ENCODE measurements at places on chromosomes 6 and 20.

- DNase-seq, result no peak
These were observed 196.1 kb downstream of the LRFN2 start for GRCh38 chr6:40391086-40391485.

- peak; percentile 39 for DNase-seq
These were observed 21.9 kb downstream of the MYH7B start for GRCh38 chr20:34977365-34978091.

GRCh38 chr20:48523191-48523995 is 304.4 kb downstream of the PREX1 start:
- peak; percentile 55 for DNase-seq

DNA sequence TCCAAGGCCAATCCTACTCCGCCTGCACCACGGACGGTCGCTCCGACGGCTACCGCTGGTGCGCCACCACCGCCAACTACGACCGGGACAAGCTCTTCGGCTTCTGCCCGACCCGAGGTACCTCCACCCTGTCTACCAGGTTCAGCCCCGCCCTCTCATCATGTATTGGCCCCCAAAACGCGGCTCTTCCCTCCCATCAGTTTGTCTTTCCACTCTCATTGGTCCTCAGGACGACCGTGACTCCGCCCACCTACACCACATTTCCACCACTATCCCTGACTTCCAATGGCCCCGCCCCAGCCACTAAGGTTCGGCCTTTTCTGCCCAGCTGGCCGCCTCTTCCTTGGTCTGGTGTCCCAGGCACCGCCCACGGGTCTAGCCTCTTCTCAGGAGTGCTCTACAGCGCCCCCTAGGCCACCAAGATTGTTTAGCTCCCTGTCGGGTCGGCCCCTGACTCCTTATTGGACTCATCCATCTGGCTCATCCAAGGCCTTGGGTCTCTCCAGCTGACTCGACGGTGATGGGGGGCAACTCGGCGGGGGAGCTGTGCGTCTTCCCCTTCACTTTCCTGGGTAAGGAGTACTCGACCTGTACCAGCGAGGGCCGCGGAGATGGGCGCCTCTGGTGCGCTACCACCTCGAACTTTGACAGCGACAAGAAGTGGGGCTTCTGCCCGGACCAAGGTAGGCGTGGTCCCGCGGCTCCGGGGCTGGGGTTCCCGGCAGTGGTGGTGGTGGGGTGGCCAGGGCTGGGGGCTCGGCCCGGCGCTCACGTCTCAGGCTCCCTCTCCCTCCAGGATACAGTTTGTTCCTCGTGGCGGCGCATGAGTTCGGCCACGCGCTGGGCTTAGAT is 3.1 kb downstream of the MMP9 start:
- no peak for DNase-seq

DNA sequence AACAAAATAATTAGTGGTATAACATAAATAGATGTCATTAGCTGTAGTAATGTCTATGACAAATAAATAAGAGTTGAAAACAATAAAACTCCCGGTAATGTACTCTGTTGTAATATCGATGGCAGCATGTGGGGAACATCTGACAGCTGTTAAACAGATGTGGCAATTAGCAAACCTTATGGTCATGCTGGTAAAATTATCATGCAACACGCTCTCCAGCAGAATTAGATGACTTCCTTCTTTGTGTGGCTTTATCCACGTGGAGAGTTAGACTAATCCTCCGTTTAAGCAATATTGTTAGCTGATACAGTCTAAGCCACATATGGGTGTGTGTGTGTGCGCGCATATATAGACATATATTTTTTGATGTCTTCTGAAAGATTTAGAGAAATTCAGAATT is 77.7 kb upstream of the ZFP64 start:
- DNase-seq, result no peak

DNA sequence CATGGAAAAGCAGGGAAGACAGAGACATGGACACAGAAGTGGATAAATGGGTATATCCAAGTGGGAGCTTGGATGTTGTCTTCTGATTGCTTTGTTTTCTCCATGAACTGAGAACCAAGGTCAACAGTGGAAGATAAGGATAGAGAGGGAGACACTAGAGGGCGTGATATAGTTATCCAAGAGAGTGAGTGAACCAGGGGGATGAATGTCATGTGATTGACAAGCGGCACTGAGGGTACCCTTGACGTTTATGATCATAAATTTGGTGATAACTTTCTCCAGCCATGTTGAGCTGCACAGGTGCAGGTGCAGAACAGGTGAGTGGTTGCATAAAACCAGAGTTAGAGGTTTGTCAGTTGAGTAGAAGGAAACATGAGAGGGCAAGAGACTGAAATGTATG is 20.7 kb downstream of the EBF4 start:
- no peak for DNase-seq

- DNase-seq, result no peak
These were observed 1.3 kb upstream of the CNR1 start for GRCh38 chr6:88167352-88167937.

GRCh38 chr6:119350202-119350951 is 816 bp upstream of the MAN1A1 start:
- no peak for DNase-seq

GRCh38 chr20:63628246-63628975 is 1.5 kb upstream of the GMEB2 start:
- DNase-seq, result peak; percentile 66

All from left hindlimb (tissue), 1 donor.